ENCODE measurements at places on chromosomes 1 and 21.

GRCh38 chr1:158101927-158102326 is 78.8 kb upstream of the CD1D start:
- no peak for DNase-seq

DNA sequence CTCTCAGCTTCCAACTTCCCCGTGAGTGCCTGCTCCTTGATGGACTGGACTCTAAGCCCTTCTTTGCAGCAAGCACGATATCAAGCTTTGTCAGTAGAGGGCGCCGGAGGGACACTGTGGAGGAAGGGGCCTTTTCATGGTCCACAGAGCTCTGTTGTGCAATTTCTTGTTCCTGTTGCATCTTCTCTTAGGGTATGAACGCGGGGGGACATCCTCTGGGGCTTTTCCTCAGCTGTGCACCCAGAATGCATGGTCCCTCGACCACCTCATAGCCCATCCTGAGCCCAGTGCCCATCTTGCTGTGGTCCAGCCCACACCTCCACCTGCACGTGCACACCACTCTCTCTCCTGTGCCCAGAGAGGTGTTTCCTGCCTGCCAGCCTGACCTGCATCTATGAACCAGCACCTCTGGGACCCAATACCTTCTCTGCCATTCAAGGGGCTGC is 556.8 kb downstream of the PTPRU start:
- DNase-seq: peak; percentile 14

DNA sequence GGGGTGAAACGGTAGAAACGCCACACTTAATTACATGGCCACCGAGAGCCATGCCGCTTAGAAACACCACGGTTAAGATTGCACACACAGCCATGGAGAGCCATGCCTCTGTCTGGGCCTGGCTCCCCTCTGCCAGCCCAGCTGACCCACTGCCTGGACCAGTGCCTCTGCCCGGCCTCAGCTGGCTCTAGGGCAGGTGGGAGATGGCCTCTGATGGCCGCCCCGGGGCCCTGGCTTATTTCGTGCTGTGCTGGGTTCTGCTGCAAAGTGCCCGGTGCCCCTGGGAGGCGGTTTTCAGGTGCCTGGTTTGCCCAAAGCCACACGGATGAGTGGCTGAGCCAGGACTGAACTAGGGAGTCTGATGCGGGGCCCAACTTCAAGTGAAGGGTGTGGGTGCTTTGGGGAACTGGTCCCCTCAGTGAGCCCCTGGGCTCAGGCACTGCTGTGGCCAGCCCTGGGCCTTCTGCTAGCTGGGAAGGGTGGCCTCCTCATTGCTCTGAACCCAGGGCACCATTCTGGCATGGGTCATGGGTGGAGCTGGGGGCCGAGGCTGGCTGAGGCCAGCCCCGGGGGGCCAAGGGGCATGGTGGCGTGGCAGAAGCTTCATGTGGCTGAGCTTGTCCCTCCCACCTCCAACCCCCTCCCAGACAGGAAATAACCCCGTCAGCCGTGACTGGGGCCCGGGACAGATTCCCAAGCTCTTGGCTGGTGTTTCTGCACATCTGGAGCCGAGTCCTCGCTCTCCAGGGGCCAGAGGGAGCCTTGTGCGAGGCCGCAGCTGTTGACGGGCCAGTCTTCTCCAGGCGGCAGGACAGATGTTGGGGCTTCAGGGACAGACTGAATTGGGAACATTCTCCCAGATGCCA is 1.9 kb upstream of the GPR153 start:
- no peak for DNase-seq

DNA sequence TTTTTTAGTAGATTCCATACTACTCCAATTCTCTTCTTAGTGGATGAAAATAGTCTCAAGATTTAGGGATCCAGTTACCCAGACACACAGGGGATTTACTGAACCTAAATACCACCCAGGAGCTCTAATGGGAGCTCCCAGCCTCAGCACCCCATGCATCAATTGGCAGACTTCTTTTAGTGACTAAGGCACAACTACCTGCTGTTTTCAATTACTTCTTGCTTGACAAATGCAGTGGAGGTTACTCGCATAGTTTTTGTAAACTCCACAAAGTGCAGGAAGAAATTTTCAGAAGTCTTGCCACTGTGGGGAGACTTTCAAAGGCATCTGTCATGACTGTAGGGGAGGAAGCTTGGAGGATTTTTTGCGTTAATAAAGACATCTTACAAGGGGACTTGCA is 35.5 kb upstream of the MAP10 start:
- no peak for DNase-seq

- no peak for DNase-seq
Observed at GRCh38 chr1:12100071-12100470, 37.0 kb downstream of the TNFRSF8 start.
